ENCODE measurements at places on chromosomes 2 and 18. TPM values are rescaled to one million over a fixed set of nuclear protein-coding genes. Genes with fewer than 3 reads are reported as not detected.

DNA sequence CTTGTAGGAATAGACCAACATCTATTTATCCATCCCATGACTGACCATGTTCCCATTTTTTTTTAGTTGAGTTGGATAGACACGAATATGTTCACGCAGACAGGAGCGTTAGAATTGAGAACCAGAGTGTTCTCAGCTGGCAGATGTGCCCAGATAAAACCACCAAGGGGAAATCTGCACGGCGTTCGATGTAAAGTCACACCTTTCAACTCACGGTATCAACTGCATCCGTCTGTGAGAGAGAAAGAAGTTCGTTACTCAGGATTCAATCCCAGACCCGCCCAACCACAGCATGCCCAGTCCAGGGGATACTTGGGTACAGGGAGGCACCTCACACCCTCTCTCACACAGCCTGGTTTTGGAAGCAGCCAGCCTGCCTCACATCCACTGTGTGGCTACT is 26.1 kb downstream of the MAL start:
- H3K27ac ChIP-seq = no peak overlapping the region
- H3K4me3 ChIP-seq = no peak overlapping the region
- H3K27me3 ChIP-seq = no peaks in the 10 kb centered on the region
- H3K36me3 ChIP-seq = peaks cover 56% of the 10 kb centered on the region
- DNase-seq = no peak

GRCh38 chr2:70942396-70943204 is 6.9 kb downstream of the ATP6V1B1 start:
- H3K27me3 ChIP-seq = peaks cover 24% of the 10 kb centered on the region
- no peak overlapping the region for H3K27ac ChIP-seq
- no peaks in the 10 kb centered on the region for H3K36me3 ChIP-seq

GRCh38 chr2:179974761-179975160 is 32.3 kb downstream of the CWC22 start:
- no peak overlapping the region for H3K27ac ChIP-seq
- no peak overlapping the region for H3K4me3 ChIP-seq
- peaks cover 40% of the 10 kb centered on the region for H3K36me3 ChIP-seq
- DNase-seq = no peak
- no peaks in the 10 kb centered on the region for H3K27me3 ChIP-seq
- no peaks in the 10 kb centered on the region for H3K4me1 ChIP-seq

Gene ANKRD30BL
- total RNA-seq = not detected

DNA sequence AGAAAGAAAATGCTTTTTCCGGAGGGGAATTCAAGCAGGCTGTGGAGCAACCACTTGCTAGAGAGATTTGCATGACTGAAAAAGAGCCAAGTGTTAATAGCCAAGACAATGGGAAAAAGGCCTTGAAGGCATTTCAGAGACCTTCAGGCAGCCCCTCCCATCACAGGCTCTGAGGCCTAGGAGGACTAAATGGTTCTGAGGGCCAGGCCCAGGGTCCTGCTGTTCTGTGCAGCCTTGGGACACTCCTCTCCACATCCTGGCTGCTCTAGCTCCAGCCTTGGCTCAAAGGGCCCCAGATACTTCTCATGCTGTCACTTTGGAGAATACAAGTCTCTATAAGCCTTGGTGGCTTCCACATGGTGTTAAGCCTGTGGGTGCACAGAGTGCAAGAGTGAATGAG is 81.8 kb downstream of the B3GNT2 start:
- no peak overlapping the region for H3K27ac ChIP-seq
- peaks cover 7% of the 10 kb centered on the region for H3K36me3 ChIP-seq
- H3K4me3 ChIP-seq = no peak overlapping the region
- H3K4me1 ChIP-seq = no peaks in the 10 kb centered on the region
- DNase-seq = no peak

- no peaks in the 10 kb centered on the region for H3K4me1 ChIP-seq
- H3K4me3 ChIP-seq = no peak overlapping the region
- no peak overlapping the region for H3K27ac ChIP-seq
- H3K27me3 ChIP-seq = no peaks in the 10 kb centered on the region
- no peaks in the 10 kb centered on the region for H3K36me3 ChIP-seq
- no peak for DNase-seq
These were observed 137.9 kb downstream of the NAPG start for GRCh38 chr18:10663750-10664149.

- H3K36me3 ChIP-seq = no peaks in the 10 kb centered on the region
- no peaks in the 10 kb centered on the region for H3K27me3 ChIP-seq
- no peak overlapping the region for H3K27ac ChIP-seq
- no peaks in the 10 kb centered on the region for H3K4me1 ChIP-seq
- H3K4me3 ChIP-seq = no peak overlapping the region
- no peak for DNase-seq
These were observed 337.1 kb downstream of the DYSF start for GRCh38 chr2:71790226-71791060.

- no peak for DNase-seq
- H3K4me3 ChIP-seq = no peak overlapping the region
- no peaks in the 10 kb centered on the region for H3K4me1 ChIP-seq
- peaks cover 16% of the 10 kb centered on the region for H3K27me3 ChIP-seq
These were observed 66.6 kb upstream of the SNTG2 start for GRCh38 chr2:883803-884748.

Gene SIGLEC15
- total RNA-seq = not detected

Gene AQP4
- not detected for total RNA-seq

Measured in activated CD4-positive, alpha-beta memory T cell treated with anti-CD3 and anti-CD28 coated beads, Interleukin-2, amount 10 ng/mL, durations not matched to agents 7 days and 5 days (primary cell).